ENCODE measurements at places on chromosomes 3 and 15.
A peak's percentile ranks its signal among the peaks of the same experiment; 100 is the strongest.

- DNase-seq = no peak
Measured at GRCh38 chr15:36498401-36498800, 81.0 kb upstream of the CDIN1 start.

GRCh38 chr15:101684384-101684783 is 32.2 kb upstream of the TM2D3 start:
- peak; percentile 48 for DNase-seq

GRCh38 chr3:35601959-35602358 is 37.4 kb upstream of the ARPP21 start:
- no peak for DNase-seq

- peak; percentile 66 for DNase-seq
Measured at GRCh38 chr15:66617137-66618090, 51.6 kb upstream of the LCTL start.

DNA sequence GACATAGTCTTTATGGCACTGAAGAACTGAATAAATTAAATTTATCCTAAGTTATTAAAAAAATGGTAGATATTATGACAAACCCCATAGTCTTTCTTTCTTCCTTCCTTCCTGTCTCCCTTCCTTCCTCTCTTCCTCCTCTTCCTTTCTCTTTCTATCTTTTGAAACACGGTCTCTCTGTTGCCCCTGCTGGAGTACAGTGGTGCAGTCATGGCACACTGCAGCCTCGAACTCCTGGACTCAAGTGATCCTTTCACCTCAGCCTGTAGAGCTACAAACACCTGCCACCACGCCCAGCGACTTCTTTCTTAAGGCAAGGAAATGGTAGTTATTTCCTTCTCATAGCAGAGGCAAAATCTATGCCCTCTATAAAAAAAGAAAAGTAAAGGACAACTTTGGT is 354.6 kb downstream of the GAP43 start:
- DNase-seq = no peak

GRCh38 chr15:75030023-75030413 is 6.6 kb downstream of the PPCDC start:
- peak; percentile 32 for DNase-seq

DNA sequence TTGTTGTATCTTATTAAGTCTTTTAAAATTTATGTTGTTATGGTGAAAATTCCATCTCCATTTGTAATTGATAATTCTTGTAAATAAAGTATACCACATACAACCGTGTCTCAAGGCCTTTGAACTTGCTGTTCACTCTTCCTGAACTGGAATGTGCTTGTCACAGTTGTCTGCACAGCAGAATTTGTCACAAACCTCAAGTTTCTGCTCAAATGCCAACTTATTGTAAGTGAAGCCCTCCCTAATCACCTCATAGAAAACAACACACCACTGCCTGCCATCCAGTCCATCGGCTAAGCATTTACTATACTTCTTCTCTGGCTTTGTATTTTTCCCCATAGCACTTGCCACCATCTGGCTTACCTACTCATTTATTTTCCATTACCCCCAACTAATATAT is 192.3 kb downstream of the THRB start:
- no peak for DNase-seq

- peak; percentile 78 for DNase-seq
Measured at GRCh38 chr15:50880651-50881114, 27.8 kb upstream of the AP4E1 start.

DNA sequence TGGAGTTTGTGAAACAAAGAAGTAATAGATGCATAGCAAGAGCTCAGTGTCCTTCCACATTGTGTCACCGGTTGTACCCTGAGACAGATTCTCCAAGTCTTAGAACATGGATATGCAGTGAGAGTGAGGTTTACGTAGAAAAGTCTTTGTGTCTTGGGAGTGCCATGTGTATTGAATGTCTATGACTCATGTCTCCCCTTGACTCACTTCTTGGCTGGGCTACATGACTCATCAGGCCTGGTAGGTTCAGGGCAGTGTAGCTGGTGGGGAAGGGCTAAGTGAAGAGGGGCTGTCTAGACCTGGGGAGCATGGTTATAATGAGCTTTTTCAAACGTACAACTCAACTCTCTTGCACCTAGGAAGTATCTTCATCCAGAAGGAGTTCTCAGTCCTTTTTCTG is 167.4 kb downstream of the GAP43 start:
- peak; percentile 98 for DNase-seq

GRCh38 chr15:68421115-68421551 is 10.8 kb downstream of the ITGA11 start:
- no peak for DNase-seq

- DNase-seq = no peak
Measured at GRCh38 chr3:53464424-53464823, 30.0 kb upstream of the CACNA1D start.

DNA sequence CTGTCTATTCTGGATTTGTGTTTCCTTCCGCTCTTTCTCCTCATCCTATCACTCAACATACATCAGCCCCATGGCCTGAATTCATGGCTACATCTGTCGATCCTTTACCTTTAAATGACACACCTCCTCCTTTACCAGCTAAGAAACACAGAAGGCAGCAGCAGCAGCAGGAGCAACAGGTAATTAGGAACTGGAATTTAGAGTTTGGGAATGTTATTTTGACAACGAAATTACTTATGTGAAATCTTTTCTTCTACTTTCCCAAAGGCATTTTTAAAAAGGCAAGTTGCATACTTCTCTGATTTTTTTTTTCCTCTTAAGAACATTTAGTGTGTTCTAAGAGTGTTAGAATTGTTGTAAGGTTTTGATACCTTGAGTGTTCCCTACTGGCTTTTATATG is 29.1 kb upstream of the ABHD10 start:
- no peak for DNase-seq

- no peak for DNase-seq
Measured at GRCh38 chr3:150968341-150969035, 4.0 kb downstream of the CLRN1 start.

DNA sequence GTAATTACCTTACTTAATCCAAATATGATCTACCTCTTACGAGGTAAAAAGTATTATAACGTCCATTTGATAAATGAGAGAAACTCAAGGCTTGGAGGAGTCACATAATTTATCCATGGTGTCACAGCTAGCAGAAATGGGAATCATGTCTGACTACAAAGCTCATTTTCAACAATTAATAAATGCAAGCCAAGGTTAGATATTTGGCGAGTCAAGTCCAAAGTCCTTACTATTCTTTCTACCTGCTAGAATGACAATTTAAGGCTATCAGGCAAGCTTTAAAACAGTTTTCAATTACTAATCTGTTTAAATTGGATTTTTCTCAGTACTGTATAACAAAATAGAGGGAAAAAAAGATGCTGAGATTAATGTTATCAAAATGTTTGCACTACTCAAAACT is 68.6 kb downstream of the DLG1 start:
- no peak for DNase-seq

DNA sequence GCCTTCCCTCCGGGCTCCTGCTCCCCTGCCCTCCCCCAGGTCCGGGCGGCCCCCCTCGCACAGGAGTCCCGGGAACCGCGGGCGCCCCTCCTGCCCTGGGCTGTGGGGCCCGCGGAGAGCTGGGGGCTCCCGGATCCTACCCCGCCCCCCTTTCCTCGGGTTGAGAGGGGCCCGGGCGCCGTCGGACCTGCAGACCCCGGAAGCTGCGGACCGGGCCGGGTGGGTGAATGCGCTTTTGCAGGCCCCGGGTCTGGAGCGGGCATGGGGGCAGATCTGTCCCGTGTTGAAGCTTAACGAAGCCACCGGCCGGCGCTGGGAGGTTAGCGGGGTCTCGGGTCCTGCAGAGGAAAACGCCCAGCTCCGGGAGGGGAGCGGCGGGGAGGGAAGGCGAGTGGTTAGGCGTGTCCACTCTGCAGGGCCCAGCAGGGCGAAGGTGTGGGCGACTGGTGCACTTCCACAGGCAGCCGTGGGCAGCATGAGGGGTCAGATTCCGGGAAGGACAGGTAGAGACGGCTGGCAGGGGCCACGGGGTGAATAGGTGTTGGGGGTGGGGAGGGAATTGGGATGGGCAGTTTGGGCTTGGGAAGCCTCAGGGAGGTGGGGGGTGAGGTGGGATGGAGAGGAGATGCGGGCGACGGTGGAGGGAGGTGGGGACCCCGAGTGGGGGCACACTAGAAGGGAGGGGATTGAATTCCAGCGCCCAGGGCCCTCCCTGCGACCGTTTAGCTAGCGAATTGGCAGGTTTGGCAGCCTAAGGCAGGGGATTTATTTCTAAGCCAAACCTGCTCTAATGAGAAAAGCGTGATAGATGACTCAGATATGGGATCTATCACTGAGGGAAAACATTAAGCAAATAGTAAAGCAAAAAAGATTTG is 635 bp downstream of the CD276 start:
- DNase-seq = peak; percentile 83

DNA sequence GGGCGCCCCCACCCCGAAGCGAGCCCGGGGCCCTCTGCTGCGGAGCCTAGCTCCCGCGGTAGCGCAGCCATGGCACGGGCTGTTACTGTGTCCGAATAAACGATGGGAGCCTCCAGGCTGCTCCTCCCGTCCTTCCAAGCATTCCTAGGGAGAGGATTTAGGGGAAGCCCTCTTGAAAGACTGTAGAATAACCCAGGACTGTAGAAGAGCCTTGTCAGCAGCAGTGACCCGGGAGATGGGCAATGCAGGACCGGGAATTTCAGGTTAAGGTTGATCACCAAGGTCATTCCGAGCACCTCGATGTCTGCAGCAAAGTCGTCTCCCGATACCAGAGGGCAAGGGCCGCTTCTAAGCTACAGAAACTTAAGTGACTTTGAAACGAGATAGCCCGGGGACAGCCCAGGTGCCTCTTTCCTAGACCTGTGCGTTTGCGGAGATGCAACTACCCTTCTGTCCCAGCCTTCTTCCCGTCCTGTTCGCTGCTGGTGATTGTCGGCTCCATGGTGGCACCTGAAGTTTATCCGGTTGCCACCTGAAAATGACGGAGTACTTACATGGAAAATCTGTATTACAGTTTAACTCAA is 753 bp upstream of the MYO5A start:
- DNase-seq = no peak

DNA sequence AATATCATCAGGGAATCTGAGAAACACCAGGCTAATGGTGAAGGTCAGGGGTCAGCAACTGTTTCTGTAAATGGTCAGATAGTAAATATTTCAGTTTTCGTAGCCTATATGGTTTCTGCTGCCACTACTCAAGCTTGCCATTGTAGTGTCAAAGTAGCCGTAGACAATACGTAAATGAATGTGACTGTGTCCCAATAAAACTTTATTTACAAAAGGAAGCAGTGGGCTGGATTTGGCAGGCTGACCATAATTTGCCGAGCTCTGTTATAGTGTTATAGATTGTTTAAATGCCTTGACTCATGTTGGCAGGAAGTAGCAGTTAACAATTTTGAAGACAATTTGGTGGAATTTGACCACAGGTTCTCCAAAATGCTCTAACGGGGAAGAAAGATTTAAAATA is 548.2 kb downstream of the FOXP1 start:
- DNase-seq = no peak

GRCh38 chr3:127392156-127392490 is 104.3 kb upstream of the PRR20G start:
- no peak for DNase-seq

Measured in stromal cell of bone marrow (primary cell).